ENCODE measurements at places on chromosomes 16 and 17. TPM values are rescaled to one million over a fixed set of nuclear protein-coding genes. Genes with fewer than 3 reads are reported as not detected.
A peak's percentile ranks its signal among the peaks of the same experiment; 100 is the strongest.

Gene CHAD
- not detected for total RNA-seq

Gene MAP2K4
- total RNA-seq, result 42.3 TPM

Gene CD300H
- not detected for total RNA-seq

- H3K4me3 ChIP-seq, result no peak overlapping the region
- H3K36me3 ChIP-seq, result no peaks in the 10 kb centered on the region
- H3K27me3 ChIP-seq, result no peaks in the 10 kb centered on the region
- DNase-seq, result no peak
Measured at GRCh38 chr17:78014646-78015045, 56.1 kb downstream of the TNRC6C start.

Gene KRT25
- total RNA-seq, result not detected

GRCh38 chr17:51154176-51154575, 817 bp downstream of the NME1 start:
- H3K36me3 ChIP-seq, result peaks cover 36% of the 10 kb centered on the region
- peak overlapping the region; percentile 82 for H3K4me3 ChIP-seq
- H3K27me3 ChIP-seq, result no peaks in the 10 kb centered on the region

Gene TBC1D16
- total RNA-seq, result 31.1 TPM

DNA sequence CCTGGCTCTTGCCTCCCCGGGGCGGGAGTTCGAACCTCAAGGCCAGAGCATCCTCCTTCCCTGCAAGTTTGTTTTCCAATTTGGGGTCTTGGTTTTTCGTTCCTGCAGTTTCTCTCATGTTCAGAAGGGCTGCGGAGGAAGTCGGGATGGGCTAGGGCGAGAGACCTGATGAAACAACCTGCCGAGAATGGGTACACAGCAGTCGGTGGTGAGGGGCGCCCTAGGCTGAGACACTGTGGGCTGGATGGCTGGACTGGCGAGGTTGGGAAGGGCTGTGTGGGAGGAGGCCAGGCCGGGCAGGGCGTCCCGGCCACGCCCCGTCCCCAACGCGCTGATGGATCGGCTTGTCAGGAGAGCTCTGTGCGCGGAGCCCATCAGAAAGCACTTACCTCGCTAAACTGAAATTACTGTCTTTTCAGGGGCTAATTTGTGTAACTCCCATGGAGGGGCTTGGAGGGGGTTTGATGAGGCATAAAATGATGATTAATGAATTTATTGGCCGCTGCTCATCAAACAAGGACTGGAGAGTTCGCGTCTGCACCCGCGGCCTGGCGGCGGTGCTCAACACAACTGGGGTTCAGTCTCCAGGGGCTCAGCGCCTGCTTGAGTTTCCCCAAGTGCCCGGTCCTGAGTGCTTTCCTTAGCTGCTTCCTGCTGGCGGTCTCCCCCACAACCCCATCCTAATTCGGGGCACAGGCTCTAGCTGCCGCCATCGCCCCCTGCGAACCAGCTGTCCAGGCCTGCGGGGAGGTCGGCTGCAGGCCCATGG, 9.0 kb downstream of the IRX5 start:
- H3K27me3 ChIP-seq, result 0 out of 2 replicates have a peak, but pooled peaks cover 4% of the 10 kb centered on the region
- H3K4me3 ChIP-seq, result no peak overlapping the region
- H3K27ac ChIP-seq, result no peak overlapping the region
- no peak for DNase-seq
- H3K4me1 ChIP-seq, result no peaks in the 10 kb centered on the region

Gene ADORA2B
- total RNA-seq, result 47.5 TPM

- H3K36me3 ChIP-seq, result peaks cover 68% of the 10 kb centered on the region
- H3K27me3 ChIP-seq, result no peaks in the 10 kb centered on the region
- no peak overlapping the region for H3K27ac ChIP-seq
- no peaks in the 10 kb centered on the region for H3K4me1 ChIP-seq
Measured at GRCh38 chr16:88585269-88585668, 15.1 kb downstream of the ZC3H18 start.

- peaks cover 42% of the 10 kb centered on the region for H3K4me1 ChIP-seq
- H3K27ac ChIP-seq, result peak overlapping the region; percentile 56
- H3K27me3 ChIP-seq, result no peaks in the 10 kb centered on the region
- H3K36me3 ChIP-seq, result peaks cover 4% of the 10 kb centered on the region
Measured at GRCh38 chr17:17751489-17752088, 70.3 kb downstream of the RAI1 start.

GRCh38 chr16:26281381-26282110, 589.8 kb downstream of the HS3ST4 start:
- no peaks in the 10 kb centered on the region for H3K4me1 ChIP-seq
- no peaks in the 10 kb centered on the region for H3K36me3 ChIP-seq
- DNase-seq, result no peak

Gene KRT31
- not detected for total RNA-seq

GRCh38 chr16:58123896-58124600, 5.1 kb downstream of the CFAP20 start:
- peaks cover 10% of the 10 kb centered on the region for H3K4me1 ChIP-seq

DNA sequence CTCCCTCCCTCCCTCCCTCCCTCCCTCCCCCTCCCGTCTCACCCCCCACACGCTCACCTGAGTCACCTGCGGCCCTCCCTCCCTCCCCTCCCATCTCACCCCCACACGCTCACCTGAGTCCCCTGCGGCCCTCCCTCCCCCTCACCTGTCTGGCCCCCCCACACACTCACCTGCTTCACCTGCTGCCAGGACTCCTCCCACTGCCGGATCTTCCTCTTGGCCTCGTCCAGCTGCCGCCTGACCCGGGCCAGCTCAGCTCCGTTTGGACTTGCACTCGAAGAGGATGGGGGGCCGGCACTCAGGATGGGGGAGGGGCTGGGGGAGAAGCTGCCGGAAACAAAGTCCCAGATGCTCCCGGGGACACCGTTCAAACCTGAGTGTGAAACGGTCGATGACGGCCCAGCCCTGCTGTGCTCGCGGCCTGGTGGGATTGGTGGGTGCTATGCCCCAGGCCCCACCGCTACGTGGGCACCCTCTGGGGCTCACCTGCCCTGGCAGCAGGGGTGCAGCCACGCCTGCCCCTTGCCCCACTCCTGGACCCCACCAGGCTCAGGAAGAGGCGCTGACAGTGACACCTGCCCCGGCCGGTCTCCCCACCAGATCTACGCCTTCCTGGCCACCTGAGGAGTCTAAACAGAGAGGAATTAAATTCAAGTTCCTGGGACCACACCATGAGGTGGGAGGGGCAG, 15.9 kb downstream of the GNPTG start:
- no peaks in the 10 kb centered on the region for H3K27me3 ChIP-seq
- no peak for DNase-seq
- no peak overlapping the region for H3K27ac ChIP-seq
- H3K4me1 ChIP-seq, result no peaks in the 10 kb centered on the region

DNA sequence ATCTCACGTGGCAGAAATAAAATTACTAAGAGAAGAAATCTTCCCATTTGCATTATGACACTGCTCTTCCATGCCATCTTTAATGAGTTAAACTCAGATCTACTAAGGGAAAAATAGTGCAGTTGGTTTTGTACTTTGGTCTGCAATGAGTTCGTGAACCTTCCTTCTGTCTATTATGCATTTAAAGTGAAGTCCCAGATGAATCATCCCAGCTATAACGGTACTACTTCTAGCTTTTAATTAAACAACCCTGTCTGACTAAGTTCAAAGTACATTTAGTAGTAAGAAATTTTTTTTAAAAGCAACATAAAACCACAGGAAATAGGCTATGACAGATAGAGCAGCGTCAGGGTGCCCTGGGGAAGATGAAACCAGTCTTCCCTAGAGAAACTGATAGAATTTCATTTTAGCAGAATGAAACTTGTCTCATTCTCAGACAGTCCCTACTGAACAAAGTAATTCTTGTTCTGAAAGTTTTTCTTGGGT, 1.8 kb downstream of the TMIGD1 start:
- DNase-seq, result no peak
- H3K27me3 ChIP-seq, result no peaks in the 10 kb centered on the region
- no peaks in the 10 kb centered on the region for H3K36me3 ChIP-seq
- H3K4me3 ChIP-seq, result no peak overlapping the region
- H3K27ac ChIP-seq, result no peak overlapping the region
- no peaks in the 10 kb centered on the region for H3K4me1 ChIP-seq

Gene TRIM72
- 43.8 TPM for total RNA-seq

- DNase-seq, result peak; percentile 48
- H3K27ac ChIP-seq, result no peak overlapping the region
- no peaks in the 10 kb centered on the region for H3K27me3 ChIP-seq
Measured at GRCh38 chr16:1870365-1871082, 1.4 kb downstream of the MEIOB start.

Gene CD79B
- total RNA-seq, result 0.59 TPM

GRCh38 chr16:72921620-72922019, 126.3 kb downstream of the ZFHX3 start:
- no peaks in the 10 kb centered on the region for H3K36me3 ChIP-seq
- no peaks in the 10 kb centered on the region for H3K27me3 ChIP-seq
- no peak for DNase-seq
- H3K27ac ChIP-seq, result no peak overlapping the region

DNA sequence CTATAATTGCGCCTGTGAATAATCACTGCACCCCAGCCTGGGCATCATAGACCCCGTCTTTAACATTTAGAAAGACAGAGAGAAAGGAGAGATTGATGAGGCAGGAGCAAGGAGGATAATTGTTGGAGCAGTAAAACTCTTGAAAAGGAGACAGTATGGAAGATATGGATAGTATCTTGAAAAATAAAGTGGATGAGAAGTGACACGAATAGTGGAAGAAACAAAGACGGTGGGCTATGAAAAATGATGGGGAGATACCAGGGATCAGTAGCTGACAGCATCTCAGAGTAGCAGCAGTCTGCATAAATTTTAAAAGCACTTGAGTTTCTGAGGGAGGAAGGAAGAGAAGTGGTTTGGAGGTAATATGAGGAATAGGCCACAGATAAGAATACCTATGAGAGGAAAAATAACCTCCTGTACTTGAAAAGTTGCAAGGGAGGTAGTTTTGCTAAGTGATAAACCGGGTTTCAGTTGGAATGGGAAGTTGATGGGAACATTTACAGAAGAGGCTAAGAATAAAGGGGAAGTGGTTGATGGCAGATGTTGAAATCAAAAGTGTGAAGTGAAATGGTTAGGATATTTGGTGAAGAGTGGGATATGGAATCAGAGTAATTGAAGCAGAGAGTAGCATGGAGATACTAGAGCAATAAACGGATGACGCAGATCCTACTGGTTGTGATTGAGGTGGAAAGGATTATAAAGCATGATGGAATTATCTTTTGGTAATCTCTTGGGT, 1.8 kb upstream of the PPM1D start:
- no peak overlapping the region for H3K27ac ChIP-seq
- H3K4me3 ChIP-seq, result no peak overlapping the region
- H3K27me3 ChIP-seq, result no peaks in the 10 kb centered on the region
- H3K36me3 ChIP-seq, result no peaks in the 10 kb centered on the region

Gene KRTAP2-3
- total RNA-seq, result 6.3 TPM

Gene KRTAP16-1
- not detected for total RNA-seq

- no peaks in the 10 kb centered on the region for H3K4me1 ChIP-seq
- no peaks in the 10 kb centered on the region for H3K27me3 ChIP-seq
- no peak overlapping the region for H3K4me3 ChIP-seq
- H3K27ac ChIP-seq, result no peak overlapping the region
- H3K36me3 ChIP-seq, result peaks cover 61% of the 10 kb centered on the region
Measured at GRCh38 chr16:88589441-88589840, 19.2 kb downstream of the ZC3H18 start.

DNA sequence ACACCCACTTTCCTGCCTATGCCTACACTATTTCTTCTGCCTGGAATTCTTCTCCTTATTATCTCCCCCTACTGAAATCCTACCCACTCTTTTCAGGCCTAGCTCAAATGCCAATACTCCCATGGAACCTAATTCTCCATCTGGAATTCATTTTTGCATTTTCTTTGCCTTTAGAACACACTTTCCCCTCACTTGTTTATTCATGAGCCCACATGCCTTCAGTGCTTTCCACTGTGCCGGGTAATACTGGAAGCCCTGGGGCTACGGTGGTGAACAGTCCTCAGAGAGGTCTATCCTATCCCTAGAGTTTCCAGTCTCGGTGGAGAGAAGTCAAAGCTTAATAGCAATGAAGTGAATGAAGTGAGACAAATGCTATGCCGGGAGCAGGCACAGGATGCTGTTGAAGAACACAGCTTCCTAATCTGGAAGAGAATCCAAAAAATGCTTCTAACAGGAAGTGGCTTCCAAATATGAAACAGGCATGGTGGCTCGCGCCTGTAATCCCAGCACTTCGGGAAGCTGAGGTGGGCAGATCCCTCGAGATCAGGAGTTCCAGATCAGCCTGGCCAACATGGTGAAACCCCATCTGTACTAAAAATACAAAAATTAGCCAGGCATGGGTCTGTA, 322.4 kb downstream of the GRIN2A start:
- DNase-seq, result no peak
- H3K36me3 ChIP-seq, result no peaks in the 10 kb centered on the region
- H3K4me1 ChIP-seq, result no peaks in the 10 kb centered on the region
- H3K4me3 ChIP-seq, result no peak overlapping the region

Gene PERCC1
- total RNA-seq, result not detected

DNA sequence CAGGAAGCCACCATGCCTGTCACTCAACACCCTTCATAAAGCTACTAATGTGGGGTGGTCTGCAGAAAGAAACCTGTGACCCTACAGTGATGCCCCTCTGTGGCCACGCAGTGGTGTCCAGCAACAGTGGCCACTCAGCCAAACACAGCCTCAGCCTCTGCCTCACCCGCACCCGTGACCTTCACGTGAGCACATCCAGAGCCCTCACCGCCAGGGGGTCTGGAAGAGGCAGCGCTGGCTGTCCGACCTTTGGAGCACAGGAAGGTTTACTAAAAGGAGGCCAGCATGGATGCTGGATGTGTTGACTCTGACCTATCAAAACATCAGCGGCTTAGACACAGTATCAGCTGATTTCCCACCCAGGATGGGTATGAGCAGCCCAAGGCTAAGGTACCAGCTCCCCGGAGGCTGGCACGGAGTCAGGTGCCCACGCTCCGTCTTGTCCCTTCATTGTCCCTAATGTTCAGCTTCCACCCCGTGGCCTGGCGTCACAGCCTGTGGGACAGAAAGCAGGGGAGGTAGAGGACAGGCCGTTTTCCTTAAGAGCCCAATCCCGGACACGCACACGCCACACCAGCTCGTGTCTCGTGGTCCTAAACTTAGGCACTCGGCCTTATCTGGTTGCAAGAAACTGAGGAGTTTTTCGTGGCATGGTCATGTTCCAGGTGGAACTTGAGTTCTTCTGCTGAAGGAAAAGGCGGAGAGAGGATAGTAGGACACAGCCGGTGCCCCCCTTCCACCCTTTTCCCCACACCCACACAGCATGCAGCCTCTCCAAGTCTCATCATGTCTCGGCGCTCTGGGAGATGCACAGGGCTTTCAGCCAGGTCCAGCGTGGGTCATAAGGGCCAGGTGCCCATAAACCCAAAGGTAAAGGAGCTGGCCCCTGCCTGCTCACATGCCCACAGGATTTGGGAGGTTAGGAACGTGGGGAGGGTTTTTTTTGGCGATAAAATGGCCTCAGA, 49.7 kb upstream of the ENDOV start:
- H3K27ac ChIP-seq, result no peak overlapping the region
- no peak for DNase-seq
- no peak overlapping the region for H3K4me3 ChIP-seq
- H3K27me3 ChIP-seq, result no peaks in the 10 kb centered on the region
- H3K4me1 ChIP-seq, result no peaks in the 10 kb centered on the region

Gene RNF227
- 0.74 TPM for total RNA-seq

GRCh38 chr17:8857919-8858318, 9.6 kb downstream of the PIK3R6 start:
- H3K4me1 ChIP-seq, result no peaks in the 10 kb centered on the region
- H3K27ac ChIP-seq, result no peak overlapping the region
- no peaks in the 10 kb centered on the region for H3K36me3 ChIP-seq
- 0 out of 2 replicates have a peak, but pooled peaks cover 3% of the 10 kb centered on the region for H3K27me3 ChIP-seq
- no peak overlapping the region for H3K4me3 ChIP-seq
